Activated CD4-positive, CD25-positive, alpha-beta regulatory T cell (primary cell): ENCODE measurements at places on chromosomes 6 and 20.

DNA sequence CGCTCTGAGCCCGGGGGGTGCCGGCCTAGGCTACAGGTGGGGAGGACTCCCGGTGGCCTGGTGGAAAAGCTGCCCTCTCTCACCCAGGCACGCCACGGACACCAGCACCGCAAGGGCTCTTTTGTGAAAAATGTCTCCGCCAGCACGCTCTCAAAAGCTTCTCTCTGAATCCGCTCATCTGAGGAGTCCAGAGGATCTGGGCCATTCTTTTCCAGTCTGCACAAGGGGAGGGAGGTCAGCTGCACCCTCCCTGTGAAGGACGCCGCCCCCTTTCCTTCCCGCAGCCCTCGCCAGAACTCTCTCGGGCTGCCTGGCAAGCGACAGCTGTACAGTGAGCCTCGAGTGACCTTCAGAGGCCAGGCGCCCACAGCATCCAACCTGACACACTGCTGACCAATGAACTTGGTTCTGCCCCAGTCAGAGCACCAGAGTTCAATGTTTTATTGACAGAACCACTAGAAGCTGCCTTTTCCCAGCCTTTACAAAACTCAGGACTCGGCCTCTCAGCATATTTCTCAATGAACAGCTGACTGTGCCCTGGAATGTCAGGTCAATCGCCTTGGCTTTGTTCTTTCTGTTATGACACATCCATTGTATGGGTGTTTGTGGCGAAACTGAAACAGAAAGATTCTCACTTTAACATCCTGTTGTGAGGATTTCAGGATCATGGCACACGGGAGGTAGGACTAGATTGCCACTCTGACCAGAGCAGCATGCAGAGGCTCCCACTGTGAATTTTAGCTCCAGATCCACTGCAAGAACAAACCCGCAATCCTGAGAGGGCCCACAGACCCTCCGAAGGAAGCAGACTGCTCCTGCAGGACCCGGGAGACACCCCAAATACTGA is 26.7 kb downstream of the SERPINB9 start:
- DNase-seq = no peak

- no peak for DNase-seq
Observed at GRCh38 chr6:168225471-168225911, 94.1 kb downstream of the DACT2 start.

DNA sequence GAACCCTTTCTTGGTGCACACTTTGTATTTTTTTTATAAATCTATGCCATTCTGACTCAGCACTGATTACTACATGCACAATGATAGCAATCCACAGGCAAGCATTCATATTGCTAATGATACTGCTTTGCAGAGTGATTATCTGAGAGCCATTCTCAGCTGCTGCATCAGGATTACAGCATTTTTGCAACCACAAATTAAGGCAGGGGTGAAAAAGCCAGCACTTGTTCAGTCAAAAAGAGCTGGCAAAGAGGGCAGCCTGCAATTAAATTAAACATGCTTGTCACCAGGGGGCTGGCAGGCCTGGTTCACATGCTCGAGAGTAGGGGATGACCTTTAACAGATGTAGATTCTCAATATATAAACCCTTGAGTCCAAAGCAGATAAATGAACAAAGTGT is 40.7 kb upstream of the SLC17A4 start:
- no peak for DNase-seq

- no peak for DNase-seq
Observed at GRCh38 chr20:18684775-18685174, 96.9 kb downstream of the DTD1 start.

- DNase-seq = no peak
Observed at GRCh38 chr6:95496769-95497426, 80.4 kb upstream of the MANEA start.

GRCh38 chr6:48110436-48111142 is 408 bp downstream of the PTCHD4 start:
- DNase-seq = no peak

GRCh38 chr20:23178806-23179205 is 92.7 kb upstream of the CD93 start:
- DNase-seq = no peak
